Activated T-cell treated with anti-CD3 and anti-CD28 coated beads, Interleukin-2, amount 50 U/mL, for 72 hours (primary cell): ENCODE measurements at places on chromosomes 1 and 21.

- peaks cover 27% of the 10 kb centered on the region for H3K27me3 ChIP-seq
- H3K36me3 ChIP-seq = no peaks in the 10 kb centered on the region
- no peak overlapping the region for H3K27ac ChIP-seq
- DNase-seq = no peak
Observed at GRCh38 chr1:205542367-205542766, 37.9 kb downstream of the CDK18 start.

DNA sequence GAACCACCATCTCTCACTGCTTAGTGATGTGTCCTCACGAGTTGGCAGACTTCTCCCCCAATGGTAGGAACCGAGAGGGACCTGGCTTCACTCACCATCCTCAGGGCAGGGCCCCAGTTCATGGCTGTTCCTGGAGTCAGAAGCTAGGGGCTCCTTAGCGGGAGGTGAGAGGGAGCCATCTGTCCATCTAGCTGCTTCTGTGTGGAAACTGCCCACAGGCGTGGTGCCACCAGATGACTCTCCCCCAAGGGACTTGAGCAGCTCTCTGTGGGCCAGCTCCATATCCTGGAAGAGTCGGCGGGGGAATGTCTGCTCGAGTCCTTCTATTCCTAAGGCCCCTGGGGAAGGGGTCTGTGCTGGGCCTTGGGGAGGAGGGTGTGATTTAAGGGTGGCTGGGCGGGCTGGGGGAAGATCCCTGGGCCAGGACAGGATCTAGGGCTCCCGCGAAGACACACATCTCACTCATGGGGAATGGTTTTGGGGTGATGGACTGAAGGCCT, 16.3 kb downstream of the LRRC71 start:
- no peak for DNase-seq
- H3K27ac ChIP-seq = no peak overlapping the region
- H3K4me1 ChIP-seq = no peaks in the 10 kb centered on the region
- no peaks in the 10 kb centered on the region for H3K36me3 ChIP-seq

DNA sequence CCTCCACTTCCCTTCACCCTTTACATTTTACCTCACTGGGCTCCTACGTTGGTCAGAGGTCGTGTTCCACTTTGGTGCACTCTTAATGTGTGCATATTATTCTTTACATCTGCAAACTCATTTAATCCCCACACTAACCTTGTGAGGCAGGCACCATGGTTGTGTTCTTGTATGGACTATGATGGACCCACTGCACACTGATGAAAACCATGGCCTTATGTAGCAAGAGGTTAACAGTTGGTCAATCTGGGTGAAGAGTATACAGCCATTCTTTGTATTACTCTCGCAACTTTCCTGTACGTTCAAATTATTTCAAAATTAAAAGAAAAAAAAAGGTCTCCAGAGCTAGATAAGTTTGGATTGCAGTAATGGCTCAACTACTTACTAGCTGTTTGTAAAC, 78.5 kb downstream of the RUNX1 start:
- no peak overlapping the region for H3K4me3 ChIP-seq
- no peak overlapping the region for H3K27ac ChIP-seq
- peaks cover 8% of the 10 kb centered on the region for H3K27me3 ChIP-seq

DNA sequence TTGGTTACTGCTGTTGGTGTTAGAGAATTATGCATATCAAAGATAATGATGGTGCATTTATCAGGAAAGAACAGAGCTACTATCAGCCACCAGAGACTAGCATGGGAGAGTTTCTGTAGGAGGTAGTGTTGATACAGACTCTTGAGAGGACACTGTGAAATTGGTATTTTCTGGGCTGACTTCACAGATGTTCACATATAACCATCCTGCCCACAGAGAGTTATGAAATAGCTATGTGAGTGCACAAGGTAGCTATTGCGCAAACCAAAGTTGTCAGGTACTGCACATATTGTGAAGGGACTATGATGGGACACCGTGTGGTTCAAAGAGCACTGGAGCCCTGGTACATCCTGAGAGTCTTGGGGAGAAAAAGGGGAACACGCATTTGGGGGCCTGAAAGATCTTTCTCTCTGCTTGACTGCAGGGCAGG, 1.4 kb upstream of the TLCD4 start:
- H3K27me3 ChIP-seq = peaks cover 42% of the 10 kb centered on the region
- no peak for DNase-seq
- peaks cover 11% of the 10 kb centered on the region for H3K4me1 ChIP-seq
- no peak overlapping the region for H3K27ac ChIP-seq
- H3K36me3 ChIP-seq = no peaks in the 10 kb centered on the region
- H3K4me3 ChIP-seq = no peak overlapping the region

DNA sequence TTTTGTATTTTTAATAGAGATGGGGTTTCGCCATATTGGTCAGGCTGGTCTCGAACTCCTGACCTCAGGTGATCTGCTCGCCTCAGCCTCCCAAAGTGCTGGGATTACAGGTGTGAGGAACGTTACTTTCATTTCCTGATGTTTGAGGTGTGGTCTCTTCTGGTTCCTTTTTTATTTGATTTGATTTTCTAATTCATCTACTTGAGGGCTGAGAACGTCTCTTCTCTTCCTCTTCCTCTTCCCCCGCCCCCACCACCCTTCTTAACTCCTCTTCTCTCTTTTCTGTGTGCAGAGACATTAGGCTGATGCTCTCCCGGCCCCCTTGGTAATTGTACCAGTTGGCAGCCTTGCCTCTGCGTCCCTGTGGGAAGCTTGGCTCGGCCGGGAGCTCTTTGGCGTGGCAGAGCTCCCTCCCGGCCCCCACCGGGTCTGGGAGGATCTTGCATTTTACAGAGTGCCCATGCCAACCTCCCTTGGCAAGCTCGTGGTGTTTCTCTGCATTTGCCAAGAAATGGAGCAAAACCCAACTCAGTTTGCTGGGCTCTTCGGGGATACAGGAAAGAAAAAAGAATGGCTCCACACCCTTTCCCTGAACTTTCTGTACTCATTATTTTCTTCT, 19.9 kb downstream of the CRYAA start:
- no peaks in the 10 kb centered on the region for H3K27me3 ChIP-seq
- H3K4me1 ChIP-seq = peaks cover 5% of the 10 kb centered on the region
- DNase-seq = no peak
- H3K36me3 ChIP-seq = no peaks in the 10 kb centered on the region

DNA sequence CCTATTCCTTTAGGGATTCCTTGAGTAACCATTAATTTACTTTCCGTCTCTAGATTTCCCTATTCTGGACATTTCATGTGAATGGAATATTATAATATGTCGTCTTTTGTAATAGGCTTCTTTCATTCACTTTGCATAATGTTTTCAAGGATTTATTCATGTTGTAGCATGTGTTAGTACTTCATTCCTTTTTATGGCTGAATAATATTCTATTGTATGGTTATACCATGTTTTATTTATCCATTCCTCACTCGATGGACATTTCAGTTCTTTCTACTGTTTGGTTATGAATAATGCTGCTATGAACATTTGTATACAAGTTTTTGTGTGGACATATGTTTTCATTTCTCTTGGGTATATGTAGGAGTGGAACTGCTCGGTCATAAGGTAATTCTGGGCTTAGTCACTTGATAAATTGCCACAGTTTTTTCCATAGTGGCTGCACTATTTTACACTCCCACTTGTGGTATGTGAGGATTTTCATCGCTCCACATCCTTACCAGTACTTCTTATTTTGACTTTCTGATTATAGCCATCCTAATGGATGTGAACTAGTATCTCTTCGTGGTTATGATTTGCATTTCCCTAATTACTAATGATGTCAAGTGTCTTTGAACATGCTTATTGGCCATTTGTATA, 17.7 kb downstream of the PPP2R5A start:
- no peak for DNase-seq
- no peaks in the 10 kb centered on the region for H3K27me3 ChIP-seq
- peaks cover 16% of the 10 kb centered on the region for H3K36me3 ChIP-seq
- peak overlapping the region; percentile 50 for H3K27ac ChIP-seq
- H3K4me3 ChIP-seq = peak overlapping the region; percentile 49
